ENCODE measurements at places on chromosomes 3 and 15.

GRCh38 chr15:95624100-95624499 is 706.4 kb upstream of the NR2F2 start:
- DNase-seq: no peak

GRCh38 chr3:169186596-169186995 is 476.9 kb downstream of the MECOM start:
- no peak for DNase-seq

- DNase-seq: no peak
Measured at GRCh38 chr3:42123012-42123581, 31.9 kb downstream of the TRAK1 start.

- no peak for DNase-seq
Measured at GRCh38 chr3:15272426-15273196, 59.8 kb downstream of the SH3BP5 start.

GRCh38 chr3:117408811-117409210 is 699.2 kb downstream of the TUSC7 start:
- no peak for DNase-seq

- DNase-seq: no peak
Measured at GRCh38 chr3:197030379-197031314, 1.0 kb upstream of the MELTF start.

DNA sequence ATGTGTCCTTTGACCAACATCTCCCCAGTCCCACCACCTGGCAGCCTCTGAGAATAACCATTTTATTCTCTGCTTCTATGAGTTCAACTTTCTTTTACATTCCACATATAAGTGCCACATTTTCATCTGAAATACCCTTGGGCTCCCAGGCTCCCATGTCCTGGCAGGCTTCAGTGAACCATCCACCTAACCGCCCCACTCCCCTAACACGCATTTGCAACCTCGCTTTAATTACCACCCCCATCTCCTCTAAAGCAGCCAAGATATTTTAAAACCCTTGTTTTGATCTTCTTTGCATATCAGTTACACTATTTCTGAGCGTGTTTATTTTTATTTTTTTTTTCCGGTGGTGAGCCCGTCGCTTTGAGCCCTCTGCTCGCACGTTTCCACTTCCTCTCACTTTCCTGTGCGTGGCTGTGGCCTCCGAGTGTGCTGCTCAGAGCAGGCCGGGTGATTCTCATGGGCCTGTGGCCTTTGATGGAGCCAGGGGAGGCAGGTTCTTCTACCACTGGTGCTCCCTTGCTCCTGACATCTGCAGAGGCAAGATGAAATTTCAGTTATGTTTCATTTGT is 195.4 kb upstream of the LPP start:
- DNase-seq: no peak

DNA sequence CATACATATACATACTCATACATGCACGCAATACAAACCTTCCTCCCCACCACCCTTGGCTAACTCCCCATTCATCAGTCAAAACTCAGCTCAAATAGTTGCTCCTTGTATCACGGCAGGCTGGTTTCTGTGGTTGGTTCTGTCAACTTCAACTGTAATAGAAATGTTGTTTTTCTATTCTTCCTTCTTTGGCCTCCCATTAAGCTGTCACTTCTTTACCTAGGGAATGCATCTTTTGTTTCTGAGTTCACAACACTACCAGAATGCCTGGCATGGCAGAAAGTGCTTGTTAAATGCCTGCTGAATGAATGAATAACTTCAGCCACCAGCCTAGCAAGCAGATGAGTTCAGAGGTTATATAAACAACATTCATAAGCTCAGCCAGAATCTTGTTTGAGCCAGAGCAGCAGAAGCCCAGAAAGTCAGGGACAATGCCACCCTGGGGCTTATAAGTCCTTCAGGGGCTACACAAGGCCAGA is 63.1 kb downstream of the B3GALNT1 start:
- DNase-seq: no peak

DNA sequence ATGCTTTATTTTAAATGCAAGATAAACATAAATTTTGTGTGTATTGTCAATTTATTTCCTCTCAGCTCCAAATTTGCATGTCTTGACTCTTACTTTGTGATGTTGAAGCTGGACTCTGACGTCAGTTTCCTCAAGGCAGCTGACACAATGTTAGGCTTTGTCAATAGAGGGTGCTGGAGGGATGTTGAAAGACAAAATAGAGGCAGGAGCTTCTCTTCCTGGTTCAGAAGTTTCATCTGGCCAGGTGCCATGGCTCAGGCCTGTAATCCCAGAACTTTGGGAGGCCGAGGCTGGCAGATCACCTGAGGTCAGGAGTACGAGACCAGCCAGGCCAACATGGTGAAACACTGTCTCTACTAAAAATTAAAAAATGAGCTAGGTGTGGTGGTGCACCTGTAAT is 408.6 kb downstream of the GBE1 start:
- DNase-seq: no peak

DNA sequence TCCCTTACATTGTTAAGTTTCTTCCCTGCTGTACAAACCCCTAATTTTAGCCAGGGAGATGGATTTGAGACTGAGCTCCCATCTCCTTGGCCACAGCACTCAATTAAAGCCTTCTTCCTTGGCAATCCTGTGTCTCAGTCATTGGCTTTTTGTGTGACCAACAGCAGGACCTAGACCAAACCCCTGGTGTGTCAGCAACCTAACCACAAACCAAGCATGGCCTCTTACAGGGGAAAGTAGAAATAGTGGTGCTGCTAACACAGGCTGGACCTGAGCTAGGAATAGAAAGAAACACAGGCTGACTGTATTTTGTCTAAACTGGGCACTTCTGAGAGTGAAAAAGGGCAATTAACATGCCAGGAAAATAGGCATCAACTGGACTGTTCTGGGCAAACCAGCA is 37.9 kb downstream of the PPCDC start:
- no peak for DNase-seq

DNA sequence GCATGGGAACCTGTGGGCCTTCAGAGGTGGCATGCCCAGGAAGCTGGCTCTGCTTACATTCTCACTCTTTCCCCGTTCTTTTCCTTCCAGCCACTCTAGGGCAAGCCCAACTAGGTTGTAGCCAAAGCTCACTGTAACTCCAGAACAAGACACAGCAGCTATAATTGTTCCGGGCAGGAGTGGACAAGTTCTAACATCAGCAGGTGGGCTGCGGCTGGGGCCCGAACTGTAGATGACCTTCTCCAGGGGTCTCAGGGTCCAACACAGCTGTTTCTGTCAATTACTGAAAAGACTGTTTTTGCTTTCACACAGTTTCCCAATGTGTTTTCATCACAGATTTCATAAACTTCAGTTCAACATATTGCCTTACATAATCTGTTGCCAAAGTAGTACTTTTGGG is 11.5 kb downstream of the RASGRP1 start:
- no peak for DNase-seq

GRCh38 chr15:68213991-68214837 is 9.1 kb upstream of the CALML4 start:
- DNase-seq: no peak

GRCh38 chr3:177525987-177526712 is 328.9 kb upstream of the TBL1XR1 start:
- DNase-seq: no peak

DNA sequence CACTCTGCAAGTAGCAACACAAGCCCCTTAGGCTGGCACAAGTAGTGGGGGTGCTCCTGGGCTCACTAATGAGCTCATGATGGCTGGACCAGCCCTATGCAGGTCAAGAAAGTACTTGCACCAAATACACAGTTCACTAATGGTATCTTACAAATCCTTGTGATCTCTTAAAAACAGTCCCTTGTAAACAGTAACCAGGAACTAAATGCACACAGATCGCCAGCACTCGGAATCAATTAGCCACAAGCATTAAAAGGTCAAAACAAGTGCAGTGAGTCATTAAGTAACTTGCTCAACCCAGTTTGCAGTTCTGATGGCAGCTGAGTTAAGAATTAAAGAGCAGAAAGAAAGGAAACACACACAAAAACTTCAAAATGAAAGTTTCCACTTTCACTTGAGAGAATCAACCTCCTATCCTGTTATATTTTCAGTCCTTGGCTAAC is 43.2 kb downstream of the ARHGEF3 start:
- peak; percentile 63 for DNase-seq

DNA sequence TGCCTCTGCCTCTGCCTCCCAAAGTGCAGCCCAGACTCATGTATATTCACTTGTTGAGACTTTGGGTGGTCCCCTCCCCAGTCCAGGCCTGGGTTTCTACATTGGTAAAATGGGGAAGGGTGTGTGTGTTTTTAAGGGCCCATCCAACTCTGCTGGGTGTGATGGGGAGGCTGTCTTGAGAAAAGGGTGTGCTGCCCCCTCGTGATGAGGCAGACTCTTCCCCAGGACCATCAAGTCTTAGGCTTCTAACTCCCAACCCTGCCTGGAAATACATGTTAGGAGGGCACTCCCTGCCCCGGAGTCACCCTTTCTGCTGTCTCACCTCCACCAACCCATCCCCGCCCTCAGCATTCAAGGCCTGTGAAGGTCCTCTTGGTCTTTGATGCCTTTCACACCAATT is 4.4 kb upstream of the PTPN23 start:
- no peak for DNase-seq

- no peak for DNase-seq
Measured at GRCh38 chr15:95937128-95937528, 393.4 kb upstream of the NR2F2 start.

DNA sequence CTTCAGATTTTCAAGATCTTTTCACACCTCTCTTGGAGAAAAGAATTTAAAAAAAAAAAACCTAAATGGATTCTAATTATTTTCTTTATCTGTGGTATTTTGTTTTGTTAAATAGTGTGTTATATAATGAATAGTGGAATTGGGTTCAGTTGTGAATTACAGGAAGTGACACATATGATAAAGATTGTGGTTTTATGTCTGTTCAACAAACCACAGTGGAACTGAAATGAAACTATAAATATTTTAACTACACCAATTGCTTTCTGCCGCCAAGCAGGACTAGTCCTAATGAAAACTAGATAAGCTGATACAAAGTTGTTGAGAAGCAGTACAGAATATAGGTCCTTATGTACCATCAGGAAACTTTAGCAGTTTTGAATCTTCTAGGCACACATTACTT is 121.6 kb downstream of the UBE2E2 start:
- DNase-seq: no peak

DNA sequence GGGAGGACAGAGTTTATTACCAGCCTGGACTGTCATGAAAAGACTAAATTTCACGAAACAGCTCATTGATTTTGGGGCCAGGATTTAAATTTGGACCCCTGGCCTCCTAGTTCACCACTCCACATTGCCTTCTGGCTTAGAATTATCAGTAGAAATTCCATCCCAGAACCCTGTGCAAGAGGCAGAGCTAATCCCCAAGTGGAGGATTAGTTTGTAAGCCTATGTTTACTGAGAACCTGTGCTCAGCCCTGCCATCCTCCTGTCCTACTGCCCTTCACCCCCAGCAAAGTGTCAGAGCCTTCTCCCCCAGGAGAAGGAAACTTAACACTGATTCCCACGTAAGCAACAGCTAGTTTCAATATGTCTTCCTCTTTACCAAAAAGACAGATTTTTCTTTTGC is 99.4 kb downstream of the SST start:
- no peak for DNase-seq

DNA sequence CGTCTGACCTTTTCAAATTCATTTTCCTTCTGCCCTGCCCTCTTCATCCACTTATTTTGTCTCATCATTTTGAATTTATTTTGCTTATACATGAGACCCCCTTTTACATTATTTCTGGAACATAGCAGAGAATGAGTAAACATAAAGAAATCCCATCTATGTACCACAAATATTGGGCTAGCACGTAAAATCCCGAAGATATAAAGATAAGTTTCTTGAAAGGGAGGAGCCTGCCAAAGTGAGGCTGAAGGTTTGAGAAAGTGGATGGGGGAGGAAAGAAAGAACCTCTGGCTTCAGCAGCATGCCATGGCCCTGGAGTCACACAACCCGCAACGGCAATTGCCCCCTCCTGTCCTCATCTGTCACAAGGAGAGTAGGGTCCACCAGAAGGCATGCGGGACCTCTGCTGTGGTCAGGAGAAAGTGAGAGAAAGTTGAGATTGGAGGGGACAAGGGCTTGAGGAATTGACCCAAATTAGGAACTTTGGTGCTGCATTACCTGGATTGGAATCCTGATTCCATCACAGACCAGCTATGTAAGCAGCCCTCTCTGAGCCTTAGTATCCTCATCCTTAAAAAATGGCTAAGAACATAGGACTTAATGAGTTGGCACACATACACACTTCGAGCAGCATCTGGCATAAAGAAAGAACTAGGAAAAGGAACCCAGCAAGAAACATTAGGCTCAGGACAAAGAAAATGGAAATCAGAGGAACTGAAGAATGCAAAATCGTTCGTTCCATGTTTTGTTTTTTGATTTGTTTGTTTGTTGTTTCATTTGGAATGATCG is 53.7 kb upstream of the GYG1 start:
- no peak for DNase-seq

GRCh38 chr3:11810276-11810675 is 36.4 kb downstream of the TAMM41 start:
- peak; percentile 72 for DNase-seq

DNA sequence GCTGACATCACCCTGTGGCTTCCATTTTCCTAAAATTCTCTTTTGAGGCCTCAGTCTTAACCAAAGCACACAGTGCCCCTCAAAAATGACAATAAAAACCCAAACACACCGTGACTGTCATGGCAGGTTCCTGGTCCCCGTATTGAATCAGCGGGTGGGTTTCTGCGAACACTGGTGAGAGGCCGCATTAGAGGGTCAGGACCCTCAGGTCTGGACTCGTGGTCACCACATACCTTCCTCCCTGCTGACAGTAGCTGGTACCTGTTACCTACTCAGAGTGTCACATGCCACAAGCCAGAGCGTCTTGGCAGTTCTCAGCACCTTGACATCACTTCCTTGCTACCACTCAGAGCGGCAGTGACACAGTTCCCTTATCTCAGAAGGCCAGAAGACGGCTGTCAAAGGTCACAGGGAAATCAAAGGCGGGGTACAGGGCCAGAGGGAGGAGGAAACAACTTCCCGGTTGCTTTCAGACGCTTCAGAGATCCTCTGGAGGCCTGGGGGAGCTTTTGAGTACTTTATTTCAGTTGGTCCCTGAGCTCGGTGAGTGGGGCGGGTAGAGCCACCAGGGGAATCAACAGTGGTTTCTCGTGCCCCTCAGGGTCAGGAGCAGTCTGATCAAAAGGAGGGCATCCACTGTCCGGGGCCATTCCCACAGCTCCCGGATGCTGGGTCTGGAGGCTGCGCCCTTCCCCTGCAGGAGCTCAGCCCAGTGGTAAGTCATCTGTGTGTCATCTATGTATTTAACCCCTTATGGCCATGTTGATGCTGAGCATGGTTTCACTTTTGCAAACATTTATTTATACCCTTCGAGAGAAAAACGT is at the start of the genes CCR5AS and CCRL2:
CCR5AS (minus strand) TSS at position 279 of the 824 bp plus-strand sequence.
CCRL2 (plus strand) TSS at position 472 of the 824 bp plus-strand sequence. CDS start 821 bp downstream, outside the sequence.
- DNase-seq: no peak

- no peak for DNase-seq
Measured at GRCh38 chr3:122298239-122298638, 26.8 kb upstream of the CSTA start.

Data from AG04449 (cell line).